ENCODE measurements at places on chromosomes 1 and 21.

DNA sequence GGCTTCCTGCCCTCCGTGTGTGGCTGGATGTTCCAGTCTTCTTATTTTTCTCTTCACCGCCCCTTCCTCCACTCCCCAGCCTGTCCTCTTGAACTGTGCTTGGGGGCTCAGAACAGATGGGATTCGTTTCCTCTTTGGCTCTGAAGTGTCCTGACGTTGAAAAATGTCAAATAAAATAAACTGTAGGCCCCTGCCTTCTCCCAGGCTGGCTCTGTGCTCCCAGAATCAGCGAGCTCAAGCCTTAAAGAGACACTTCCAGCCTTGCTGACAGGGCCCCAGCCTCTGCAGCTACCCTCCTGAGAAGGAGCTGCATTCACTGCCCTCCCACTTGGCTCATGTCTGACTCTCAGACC lies 104.2 kb upstream of the IPO9 start:
- no peak for DNase-seq

DNA sequence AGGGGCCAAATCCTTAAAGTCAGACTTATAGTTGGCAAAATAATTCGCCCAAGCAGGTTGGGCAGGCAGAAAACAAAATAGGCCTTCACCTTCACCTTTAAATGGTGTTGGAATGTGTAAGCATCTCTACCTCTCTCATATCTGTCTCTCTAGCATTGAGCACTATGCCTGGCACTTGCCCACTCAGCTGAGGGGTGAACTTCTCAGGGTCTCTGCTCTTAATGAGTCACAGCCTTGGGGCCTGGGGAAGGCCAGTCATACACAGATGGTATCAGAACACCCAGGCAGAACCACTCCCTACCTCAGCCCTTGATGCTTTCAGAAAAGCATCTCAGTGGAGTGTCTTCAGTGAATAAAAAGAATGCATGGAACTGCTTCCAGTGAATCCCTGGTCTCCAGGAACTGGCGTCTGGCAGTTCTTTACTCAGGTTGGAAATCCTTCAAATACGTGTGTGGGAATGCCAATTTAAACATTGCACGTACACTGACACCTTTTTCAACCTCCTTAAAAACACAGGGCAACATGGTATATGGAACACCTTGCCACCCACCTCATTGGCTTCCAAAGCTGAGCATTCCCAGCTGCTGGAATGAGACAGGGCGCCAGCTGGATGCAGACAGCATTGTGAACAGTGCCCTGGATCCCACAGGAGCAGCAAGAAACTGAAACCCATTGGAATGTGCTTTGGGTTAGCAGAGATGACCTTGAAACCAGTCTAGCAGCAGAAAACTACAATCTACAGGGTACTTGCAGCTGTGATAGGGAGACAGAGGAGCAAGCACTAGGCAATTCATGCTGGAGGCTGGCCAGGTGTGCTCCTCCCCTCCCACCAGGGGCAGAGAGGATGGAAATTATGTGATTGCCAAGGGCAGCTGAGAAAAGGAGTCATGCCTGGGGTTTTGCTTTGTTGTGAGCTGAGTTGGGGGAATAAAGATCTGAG lies 30.0 kb downstream of the ZNF697 start:
- no peak for DNase-seq

DNA sequence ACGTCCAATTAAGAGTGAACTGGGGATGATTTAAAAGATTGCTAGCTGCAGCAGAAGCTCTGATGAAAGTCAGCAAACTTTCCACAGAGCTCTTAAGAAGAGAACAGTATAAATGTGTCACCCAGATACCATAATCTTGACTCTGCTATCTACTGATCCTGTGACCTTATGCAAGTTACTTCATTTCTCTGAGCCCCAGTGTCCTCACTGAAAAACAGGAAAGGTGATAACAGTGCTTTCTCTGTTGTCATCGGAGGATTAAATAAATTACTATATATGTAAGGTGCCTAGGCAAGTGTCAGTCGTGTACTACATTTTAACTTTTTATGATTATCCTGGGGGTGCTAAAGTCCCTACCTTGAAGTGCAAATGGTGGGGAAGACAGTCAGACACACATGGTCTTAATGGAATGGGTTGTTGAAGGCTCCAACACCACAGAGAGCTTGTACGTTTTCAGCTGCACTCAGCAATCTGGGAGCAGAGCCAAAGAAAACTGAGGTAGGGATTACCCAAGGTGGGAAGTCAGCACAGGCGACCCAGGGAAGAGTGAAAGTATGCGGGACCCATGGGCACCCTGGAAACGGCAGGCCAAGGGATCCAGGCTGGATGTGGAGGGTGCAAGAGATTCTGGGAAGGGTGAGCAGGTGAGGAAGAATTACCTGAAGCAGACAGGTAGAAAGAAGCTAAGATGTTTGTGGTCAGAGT lies 82.8 kb downstream of the DTL start:
- DNase-seq: no peak

GRCh38 chr1:28126783-28127490 lies 38.5 kb upstream of the EYA3 start:
- DNase-seq: no peak

DNA sequence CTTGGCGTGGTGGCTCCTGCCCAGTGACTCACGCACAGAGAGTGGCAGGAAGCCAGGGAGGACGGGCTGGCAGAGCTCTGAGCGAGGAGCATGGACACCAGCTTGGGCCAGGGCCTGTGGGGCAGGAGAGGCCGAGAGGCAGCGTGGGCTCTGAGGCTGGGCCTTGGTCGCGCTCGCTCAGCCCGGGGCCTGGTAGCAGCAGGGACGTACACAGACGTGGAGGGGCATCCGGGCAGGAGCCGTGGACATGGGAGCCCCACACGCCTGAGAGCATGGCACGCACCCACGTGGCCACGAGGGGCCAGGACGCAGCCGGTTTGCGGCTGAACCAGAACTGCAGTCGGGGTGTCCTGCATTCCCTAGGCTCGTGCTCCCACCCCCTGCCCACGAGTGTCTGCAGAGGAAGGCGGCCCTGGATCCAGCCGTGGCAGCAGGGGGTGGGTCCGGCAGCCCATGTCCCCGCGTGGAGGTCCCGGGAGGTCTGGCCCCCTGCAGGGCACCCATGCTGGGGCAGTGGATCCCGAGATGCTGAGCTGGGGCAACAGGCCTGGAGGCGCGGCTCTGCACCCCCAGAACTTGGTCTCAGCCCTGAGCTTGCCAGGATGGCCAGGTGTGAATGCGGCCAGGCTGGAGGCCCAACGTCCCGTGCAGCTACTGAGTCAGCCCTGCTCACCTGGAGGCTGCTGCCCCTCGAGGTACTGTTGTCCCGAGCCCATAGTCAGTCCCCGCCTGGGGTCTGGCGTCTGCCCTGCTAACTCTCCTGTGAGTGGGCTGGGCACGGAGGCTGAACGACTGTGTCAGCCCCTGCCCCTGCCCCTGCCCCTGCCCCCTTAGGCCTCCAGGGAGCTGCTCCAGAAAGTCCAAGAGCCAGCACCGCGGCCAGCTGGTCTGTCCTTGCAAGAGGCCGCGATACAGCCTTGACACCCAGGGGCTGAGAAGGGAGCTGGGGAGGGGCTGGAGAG lies 61.6 kb downstream of the SLX9 start:
- no peak for DNase-seq

- no peak for DNase-seq
These were observed 5.7 kb upstream of the MOB3C start for GRCh38 chr1:46622344-46622743.

- no peak for DNase-seq
These were observed 308.9 kb upstream of the LRRC7 start for GRCh38 chr1:69258842-69259241.

DNA sequence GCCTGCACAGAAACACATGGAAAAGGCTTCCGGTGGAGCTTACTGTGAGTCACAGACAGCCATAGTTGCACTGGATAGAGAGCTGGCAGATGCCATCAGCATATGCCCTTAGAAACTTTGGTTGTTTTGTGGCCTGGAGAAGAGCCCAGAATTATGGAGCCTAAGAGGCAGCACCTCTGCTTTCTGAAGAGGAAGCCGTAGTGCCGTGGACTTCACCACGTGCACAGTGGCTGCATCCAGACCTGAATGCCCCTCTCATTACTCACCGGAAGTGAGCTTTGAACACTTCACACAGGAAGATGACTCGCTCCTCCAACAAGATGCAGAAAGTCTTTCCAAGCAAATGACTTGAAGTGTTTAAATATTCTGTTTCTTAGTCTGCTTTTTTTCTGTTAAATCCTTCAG lies 28.4 kb downstream of the JUN start:
- no peak for DNase-seq

DNA sequence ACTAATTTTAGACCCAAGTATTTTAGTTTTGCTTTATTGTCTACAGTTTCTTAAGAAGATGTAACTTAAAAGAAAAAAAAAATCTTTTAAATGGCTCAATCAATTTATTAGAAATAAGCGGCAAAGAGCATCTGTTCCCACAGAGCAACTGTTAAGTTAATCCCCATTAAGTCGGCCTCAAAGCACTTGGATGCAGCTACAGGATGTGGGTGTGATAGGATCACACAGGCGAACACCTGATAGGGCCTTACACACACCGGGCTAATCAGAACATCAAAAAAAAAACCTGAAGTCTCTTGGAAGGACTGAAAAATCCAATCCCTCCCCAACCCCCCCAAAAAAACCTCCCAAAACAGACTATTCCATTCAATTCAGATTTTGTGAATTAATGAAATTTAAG lies 23.0 kb downstream of the APP start:
- no peak for DNase-seq

DNA sequence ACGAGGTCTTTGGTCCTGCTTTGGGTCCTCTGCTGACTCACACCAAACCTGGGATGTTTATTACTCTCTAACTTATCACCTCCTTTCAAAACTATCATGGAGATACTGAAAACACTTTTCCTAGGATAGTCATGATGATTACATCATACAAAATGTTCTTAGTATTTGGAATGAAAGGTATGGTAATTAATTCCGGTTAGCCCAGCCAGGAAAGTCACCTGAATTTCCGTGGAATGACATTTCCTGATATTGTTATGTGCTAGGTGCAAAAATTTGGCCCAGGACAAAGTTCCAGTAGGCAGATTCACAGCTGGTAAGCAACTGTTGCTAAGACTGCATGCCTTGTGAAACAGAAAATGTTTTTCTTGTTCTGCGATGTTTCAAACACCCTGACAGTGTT lies 203.4 kb downstream of the ZNF648 start:
- DNase-seq: no peak

- DNase-seq: no peak
These were observed 88.2 kb downstream of the GABPA start for GRCh38 chr21:25822981-25823380.

GRCh38 chr1:197284966-197285365 lies 16.9 kb downstream of the CRB1 start:
- DNase-seq: no peak

Data from iPS DF 19.7 (cell line).